ENCODE measurements at places on chromosomes 7 and 10. TPM values are rescaled to one million over a fixed set of nuclear protein-coding genes. Genes with fewer than 3 reads are reported as not detected.

The TMUB1 gene
- total RNA-seq, result 75.7 TPM

DNA sequence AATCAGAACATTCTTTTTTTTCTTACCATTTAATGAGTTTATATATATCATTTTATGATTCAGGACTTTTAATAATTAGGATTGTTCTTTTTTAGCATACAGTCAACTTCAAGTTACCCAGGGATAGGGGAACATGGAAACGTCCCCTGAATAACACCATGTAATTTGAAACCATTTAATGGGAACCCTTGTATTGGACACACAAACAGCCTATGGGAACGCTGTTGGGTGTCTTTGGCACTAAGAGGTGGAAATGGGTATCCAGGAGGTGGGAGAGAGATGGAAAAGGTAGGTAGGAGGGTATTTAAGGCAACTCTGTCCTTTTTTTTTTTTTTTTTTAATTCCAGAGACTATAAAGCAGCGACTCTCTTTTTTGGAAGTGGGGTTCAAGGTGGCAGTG, 2.6 kb downstream of the LUC7L2 start:
- H3K27ac ChIP-seq, result no peak overlapping the region
- DNase-seq, result no peak
- H3K4me1 ChIP-seq, result peaks cover 28% of the 10 kb centered on the region
- peak overlapping the region; percentile 54 for H3K4me3 ChIP-seq
- H3K27me3 ChIP-seq, result no peaks in the 10 kb centered on the region

DNA sequence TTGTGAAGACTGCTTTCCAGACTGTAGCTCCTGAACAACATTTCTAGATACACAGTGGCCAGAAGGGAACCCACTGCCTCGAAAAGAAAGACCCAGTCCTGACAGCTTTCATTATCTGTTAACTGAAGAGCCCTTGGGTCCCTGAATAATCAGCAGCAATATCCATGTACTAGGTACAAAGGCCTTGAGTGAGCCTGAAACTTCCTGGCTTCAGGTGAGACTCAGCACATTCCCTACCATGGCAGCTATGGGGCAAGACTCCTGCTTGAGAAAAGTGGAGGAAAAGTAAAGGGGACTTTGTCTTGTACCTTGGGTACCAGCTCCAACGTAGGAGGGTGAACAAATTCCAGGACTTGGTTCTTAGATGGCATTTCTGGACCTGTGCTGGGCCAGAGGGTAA, 92.8 kb downstream of the SIRT1 start:
- no peak for DNase-seq
- no peaks in the 10 kb centered on the region for H3K27me3 ChIP-seq
- no peaks in the 10 kb centered on the region for H3K4me1 ChIP-seq
- H3K36me3 ChIP-seq, result peaks cover 61% of the 10 kb centered on the region
- no peak overlapping the region for H3K4me3 ChIP-seq

DNA sequence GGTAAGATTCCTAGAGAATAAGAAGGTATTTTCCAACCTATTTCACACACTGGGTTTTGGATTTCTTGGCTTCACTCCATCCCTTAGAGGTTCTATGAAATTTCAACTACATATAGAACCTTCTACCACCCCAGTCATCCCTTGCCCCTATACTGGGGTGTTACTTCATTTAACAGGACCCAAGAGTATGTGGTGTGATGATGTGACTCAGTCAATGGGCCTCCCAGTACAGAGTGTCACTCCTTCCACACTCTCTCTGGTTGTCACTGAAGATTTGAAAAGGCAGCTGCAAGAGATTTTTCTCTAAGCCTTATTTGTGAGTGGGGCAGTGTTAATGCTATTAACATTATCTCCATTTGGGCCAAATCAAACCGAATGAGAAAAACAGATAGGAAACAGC, 33.5 kb downstream of the FGFBP3 start:
- H3K4me3 ChIP-seq, result no peak overlapping the region
- no peak for DNase-seq
- no peaks in the 10 kb centered on the region for H3K36me3 ChIP-seq

DNA sequence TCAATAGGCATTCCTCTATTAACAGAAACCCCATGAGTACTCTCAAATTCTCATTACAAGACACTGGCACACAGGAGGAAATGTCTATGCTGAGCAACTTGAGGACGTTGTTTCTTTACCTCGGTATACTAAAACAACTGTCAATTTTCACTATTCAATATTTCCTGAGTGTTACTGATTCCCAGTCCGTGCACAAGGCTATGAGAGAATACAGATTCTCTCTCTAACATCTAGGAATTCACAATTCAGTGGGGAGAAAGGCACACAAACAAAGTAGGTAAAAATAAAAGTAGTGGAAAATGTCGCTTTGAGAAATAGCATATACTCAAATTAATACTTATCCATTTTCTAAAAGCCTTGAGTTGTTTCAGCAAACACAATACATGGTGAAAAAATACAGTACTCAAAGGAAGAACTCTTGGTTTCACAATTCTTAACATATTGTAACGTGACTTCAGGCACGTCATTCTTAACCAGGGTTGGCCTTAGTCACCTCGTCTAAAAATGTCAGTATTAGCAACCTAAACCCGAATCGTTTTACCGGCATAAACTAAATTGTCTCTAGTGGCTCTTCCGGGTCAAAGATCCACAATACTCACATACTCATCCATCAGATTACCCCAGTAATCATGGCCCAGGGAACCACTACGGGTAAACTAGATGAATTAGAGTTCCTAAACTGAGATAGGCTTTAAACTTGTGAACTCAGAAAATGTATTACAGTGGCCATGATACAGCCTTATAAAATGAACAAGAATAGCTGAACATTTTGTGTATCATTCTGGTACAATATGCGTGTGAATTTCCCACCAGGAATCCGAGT, 1.5 kb downstream of the IPMK start:
- no peaks in the 10 kb centered on the region for H3K27me3 ChIP-seq
- peaks cover 34% of the 10 kb centered on the region for H3K4me1 ChIP-seq
- H3K27ac ChIP-seq, result peak overlapping the region; percentile 97
- peaks cover 3% of the 10 kb centered on the region for H3K36me3 ChIP-seq
- DNase-seq, result no peak
- peak overlapping the region; percentile 93 for H3K4me3 ChIP-seq

GRCh38 chr10:43061760-43062159, 15.1 kb upstream of the RET start:
- H3K4me1 ChIP-seq, result no peaks in the 10 kb centered on the region
- H3K27me3 ChIP-seq, result peaks cover 3% of the 10 kb centered on the region
- no peak overlapping the region for H3K27ac ChIP-seq
- no peak for DNase-seq
- H3K36me3 ChIP-seq, result no peaks in the 10 kb centered on the region

DNA sequence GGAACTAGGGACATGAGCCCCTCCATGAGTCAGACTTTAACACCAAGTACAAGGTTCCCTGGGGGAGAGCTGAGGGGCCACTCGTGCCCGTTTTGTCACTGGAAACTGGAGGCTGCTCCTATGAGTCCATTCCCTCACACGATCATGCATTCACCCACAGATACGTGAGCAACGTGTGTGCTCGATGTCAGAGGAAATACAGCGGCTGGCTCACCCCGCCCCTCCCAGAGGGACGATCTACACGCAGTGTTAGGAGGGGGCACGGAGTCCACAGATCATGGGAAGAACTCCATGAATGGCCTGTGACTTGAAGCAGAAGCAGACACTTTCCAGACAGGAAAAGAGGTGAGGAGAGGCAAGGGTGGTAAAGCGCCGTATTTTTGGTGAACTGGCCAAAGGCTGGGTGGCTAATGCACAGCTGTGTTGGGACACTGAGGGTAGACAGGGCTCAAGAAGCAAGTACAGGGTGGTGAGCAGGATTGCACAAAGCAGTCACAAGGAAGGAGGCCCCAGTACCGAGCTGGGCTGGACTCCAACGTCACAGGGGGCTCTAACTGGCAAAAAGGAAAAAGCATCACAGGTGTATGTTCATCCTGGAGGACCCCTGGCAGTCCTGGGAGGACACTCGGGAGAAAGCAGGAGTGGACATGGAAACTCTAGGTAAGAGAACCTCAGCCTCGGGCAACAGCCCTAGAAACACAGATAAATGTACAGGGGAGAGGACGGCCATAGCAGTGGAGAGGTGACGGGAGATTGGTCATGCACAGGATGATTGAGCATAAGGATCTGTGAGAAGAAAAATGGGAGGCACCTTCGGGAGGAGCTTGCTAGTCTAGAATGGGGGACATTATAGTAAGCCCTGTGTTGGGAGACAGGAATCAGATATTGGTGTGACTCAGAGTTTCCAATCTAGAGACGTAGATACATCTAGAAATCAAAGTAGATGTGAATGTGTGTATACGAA, 41.2 kb downstream of the TNS3 start:
- no peaks in the 10 kb centered on the region for H3K4me1 ChIP-seq
- no peak overlapping the region for H3K4me3 ChIP-seq
- H3K27me3 ChIP-seq, result peaks cover 13% of the 10 kb centered on the region
- H3K27ac ChIP-seq, result no peak overlapping the region
